NCI-H1694 treated with DMSO at 0.1 percent for 48 hours (cell line): ENCODE measurements at places on chromosomes 16 and 17.
A peak's percentile ranks its signal among the peaks of the same experiment; 100 is the strongest.

DNA sequence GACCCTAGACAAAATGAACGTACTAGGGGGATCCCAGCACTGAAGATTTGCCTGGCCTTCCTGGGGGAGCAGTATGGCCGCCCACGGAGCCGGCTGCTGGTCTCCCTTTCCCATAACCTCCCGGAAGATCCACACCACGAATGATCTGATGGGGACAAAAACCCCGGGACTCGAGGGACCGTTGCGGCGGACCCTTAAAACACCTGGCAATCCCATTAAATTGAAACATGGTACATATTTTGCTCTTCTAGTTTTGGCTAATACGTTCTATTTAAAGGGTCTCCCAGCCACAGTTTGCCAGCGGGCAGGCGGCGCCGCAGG, 45.2 kb upstream of the LCMT1 start:
- DNase-seq: no peak

GRCh38 chr16:20538181-20538580, 38.0 kb downstream of the ACSM2B start:
- DNase-seq: no peak

- DNase-seq: no peak
Observed at GRCh38 chr16:74723256-74723655, 22.6 kb upstream of the MLKL start.

GRCh38 chr17:35749560-35750412, 3.3 kb downstream of the GAS2L2 start:
- DNase-seq: no peak

GRCh38 chr17:5219536-5219935, 15.1 kb downstream of the SCIMP start:
- DNase-seq: no peak

DNA sequence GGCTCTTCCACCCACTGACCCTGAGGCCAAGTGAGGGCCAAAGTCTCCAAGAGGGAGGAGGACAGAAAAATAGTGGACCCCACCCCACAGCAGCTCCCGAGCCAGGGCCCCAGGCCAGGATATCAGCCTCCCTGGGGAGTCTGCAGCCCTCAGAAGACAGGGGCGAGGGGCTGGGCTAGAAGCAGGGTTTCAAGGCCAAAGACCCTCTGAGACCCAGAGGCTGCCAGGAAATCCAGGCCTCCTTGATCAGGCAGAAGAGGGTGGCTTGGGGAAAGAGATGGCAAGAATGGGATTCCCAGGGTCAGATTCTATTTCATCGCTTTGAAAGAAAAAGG, 156.1 kb downstream of the ZNF423 start:
- DNase-seq: no peak

GRCh38 chr16:85291302-85292148, 179.3 kb upstream of the CIBAR2 start:
- no peak for DNase-seq

DNA sequence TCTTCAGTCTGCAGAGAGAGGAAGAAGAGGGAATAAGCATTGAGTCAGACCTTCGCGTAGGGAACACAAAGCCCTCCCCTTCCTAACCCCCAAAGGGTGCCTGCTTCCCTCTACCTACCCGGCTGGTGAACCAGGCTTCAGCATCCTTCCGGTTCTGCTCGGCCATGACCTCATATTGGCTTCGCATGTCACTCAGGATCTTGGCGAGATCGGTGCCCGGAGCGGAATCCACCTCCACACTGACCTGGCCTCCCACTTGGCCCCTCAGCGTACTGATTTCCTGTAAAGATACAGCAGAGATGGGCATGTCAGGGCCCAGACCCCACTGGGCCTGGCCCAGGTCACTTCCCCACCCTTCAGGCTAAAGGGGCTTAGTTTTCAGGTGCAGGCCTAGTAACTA, 3.8 kb downstream of the KRT19 start:
- no peak for DNase-seq

GRCh38 chr17:80137131-80137530, 9.8 kb downstream of the EIF4A3 start:
- no peak for DNase-seq

DNA sequence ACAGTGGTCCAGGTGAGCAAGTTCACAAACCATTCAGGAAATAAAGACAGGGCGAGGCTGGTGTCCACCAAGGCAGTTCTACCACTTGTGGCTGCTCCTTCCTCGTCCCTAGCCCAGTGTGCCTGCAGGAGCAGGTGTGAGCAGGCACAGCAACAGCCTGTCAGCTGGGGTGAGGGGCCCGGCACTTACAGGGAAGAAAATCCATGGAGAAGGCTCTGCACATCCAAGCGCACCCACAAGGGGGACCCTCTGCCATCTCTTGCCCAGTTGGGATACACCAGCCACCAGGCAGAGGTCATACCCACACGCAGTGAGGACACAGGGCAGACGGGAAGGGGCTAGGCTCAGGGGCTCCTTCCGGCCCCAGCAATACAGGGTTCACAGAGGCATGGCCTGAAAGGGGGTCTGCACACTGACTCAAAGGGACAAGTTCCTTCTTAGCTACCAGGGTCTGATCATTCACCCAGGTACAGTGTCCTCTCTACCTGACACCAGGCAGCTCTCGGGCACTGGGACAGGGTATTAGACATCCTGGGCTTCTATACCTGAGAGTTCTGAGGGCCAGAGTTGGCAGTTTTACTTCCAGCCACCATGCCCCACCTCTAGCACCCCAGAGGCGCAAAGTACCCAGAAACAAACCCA, 27.0 kb downstream of the CDIP1 start:
- DNase-seq: peak; percentile 50

DNA sequence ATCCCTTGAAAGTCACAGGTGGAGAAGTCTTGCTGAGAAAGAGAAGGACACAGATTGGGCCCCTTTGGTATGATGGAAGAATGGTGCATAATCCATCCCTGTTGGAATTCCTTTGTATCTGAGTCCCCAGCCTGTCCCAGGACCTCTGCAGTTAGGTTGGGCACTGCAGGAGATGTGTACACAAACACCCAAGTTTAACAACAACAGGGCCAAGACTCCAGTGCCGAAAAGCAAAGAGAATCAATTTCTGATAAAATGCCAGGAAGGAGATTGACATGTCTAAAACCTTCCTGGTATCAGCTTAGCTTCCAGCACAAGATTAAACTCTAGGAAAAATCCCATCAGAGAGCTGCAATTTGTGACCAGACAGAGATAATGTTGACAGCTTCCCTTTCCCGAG, 32.9 kb downstream of the KATNIP start:
- DNase-seq: no peak

DNA sequence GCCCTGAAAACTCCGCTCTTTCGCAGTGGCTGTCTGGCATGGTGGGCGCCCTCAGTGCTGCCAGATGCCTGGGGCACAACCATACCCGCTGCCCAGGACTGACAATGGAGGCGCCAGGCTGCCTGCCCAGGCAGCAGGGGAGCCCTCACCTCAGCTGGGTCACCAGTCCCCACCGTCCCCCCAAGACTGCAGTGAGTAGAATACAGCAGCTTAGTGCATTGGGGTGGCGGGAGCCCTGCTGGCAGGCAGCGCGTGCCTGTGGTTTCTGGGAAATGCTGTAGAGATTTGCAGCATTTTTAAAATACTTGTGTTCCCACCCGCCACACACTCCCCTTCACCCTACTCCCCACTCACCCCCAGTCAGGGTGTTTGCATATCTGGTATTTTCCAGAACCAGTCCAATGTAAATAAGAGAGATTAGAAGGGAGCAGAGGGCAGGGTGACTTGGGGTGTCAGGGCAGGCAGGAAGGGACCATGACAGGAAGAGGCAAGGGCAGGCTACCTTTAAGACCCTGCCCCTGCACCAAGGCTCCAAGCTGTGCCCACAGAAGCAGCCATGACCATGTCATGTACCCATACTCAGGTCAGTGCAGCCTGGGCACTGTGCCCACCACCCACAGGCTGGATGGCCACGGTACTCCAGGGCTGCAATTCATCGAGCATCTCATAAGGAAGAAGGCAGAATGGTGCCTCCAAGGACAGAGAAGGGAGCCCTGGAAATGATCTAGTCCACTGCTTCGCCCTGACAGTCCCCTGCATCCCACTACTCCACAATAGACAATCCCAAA, 21.5 kb downstream of the MYO18A start:
- no peak for DNase-seq

GRCh38 chr17:19759568-19760549, 11.8 kb upstream of the ALDH3A1 start:
- DNase-seq: no peak

DNA sequence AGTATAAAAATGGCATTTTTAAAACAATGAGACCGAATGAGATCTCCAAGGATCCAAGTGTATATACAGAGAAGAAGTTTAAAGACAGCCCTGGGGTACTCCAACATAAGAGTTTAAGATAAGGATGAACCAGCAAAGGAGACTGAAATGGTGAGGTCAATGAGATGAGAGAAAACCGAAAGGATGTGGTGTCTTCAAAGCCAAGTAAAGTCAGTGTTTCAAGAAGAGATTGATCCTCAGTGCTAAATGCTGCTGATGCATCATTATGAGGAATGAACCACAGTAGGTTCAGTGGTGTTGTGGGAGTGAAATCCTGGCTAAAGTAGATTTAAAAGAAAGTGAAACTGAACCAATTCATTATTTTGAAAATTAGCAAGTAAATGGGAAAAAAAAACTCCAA, 38.1 kb upstream of the NLK start:
- no peak for DNase-seq

GRCh38 chr17:57396511-57396921, 140.2 kb downstream of the MSI2 start:
- DNase-seq: no peak

GRCh38 chr16:50819706-50820105, 77.8 kb downstream of the CYLD start:
- DNase-seq: no peak

DNA sequence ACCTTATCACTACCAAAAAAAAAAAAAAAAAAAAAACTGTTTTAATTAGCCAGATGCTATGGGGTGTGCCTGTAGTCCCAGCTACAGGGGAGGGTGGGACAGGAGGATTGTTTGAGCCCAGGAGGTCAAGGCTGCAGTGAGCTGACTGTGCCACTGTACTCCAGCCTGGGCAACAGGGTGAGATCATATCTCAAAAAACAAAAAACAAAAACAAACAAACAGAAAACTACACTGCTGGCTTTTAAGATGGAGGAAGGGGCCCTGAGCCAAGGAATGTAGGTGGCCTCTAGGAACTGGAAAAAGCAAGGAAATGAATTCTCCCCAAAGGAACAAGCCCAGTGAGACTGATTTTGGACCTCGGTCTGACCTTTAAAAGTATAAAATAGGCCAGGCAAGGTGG, 61.4 kb downstream of the BEAN1 start:
- DNase-seq: no peak

DNA sequence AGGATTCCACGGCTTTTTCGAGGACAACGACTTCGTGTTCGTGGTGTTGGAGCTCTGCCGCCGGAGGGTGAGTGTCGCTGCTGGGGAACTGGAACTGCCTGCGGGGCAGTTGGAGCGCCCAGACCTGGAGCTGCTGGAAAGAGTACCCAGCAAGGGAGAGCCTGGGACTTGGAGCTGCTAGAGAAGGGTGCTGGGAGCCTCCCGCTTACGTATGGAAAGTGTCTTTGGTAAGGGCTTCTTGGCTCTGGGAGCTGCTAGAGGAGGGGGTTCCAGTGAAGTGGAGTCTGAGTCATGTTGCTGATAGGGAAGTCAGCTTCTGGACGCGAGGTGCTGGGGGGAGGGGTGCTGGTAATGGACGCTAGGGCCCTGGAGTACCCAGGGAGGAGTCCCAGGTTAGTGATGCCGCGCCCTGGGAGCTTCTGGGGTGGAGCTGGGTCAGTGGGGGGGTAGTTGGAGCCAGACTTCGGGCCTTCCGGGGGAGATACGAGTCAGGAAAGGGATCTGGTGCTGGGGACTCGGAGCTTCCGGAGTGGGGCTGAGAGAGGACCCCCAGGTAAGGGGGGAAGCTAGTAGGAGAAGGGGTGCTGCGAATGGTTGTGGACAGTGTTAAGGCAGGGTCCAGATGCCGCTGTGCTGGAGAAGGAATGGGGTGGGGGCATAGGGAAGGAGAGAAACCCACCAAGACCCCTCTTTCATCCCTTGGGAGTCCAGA, 741 bp downstream of the PLK1 start:
- no peak for DNase-seq

DNA sequence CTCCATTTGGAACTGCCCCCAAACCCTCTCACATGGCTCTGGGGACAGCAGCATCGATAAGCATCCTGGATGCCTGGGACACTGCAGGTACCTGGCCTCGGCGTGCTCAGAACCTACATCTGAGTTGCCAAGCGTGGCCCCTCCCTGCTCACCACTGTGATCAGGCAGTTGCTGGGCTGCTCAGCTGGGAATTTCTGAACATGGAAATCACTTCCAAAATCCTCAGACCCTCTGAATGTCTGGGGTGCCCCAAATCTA, 6.3 kb downstream of the CDH5 start:
- no peak for DNase-seq

GRCh38 chr16:52309446-52310416, 237.2 kb downstream of the TOX3 start:
- DNase-seq: no peak

- peak; percentile 61 for DNase-seq
Observed at GRCh38 chr16:22098405-22099255, 6.3 kb downstream of the VWA3A start.

DNA sequence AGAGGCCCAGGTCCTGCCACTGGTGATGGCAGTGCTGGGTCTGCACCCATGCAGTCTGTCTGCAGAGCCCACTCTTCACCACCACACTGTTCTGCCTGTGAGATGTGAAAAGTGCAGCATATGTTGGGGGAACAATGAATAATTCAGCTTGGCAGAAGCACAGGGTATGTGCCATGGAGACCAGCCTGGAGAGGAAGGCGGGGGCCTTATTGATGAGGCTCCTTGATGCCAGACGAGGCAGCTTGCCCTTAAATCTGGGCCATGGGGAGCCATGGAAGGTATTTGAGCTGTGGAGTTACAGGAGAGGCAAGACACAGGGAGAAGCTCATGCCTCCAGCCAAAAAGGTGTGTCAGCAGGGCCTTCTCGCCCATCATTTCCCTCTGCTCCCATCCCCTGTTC, 124.7 kb downstream of the C16orf78 start:
- peak; percentile 68 for DNase-seq

DNA sequence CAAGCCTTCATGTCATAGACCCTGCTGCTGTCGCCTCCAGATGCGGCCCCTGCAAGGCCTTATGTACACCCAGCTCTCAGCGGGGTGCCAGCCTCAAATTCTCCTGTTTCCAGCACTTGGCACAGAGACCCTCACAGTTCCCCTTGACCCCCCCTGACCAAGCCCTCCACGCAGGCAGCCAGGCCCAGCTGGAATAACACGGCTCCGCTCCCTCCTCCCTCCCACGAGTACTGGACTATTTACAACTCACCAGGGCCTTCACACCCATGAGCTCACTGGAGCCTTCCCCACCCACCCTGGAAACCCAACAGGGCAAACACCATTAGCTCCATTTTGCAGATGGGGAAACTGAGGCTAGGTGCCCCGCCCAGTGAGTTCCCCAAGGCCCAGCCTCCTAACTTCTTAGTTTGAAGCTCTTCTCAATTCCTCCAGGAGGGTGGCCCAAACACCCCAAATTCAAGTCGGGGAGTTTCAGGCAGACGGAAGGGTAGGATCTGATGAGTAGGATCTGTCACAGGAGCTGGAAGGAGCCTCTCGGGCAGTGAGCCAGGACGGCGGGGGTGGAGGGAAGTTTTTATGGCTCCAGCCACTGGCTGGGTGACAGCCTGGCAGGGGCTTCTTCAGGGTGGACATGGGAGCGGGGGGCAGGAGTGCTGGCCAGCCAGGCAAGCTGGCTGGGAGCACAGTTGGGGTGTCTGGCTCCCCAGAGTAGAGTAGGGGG, 17.5 kb upstream of the DLX4 start:
- no peak for DNase-seq
